ENCODE measurements at places on chromosomes 11 and 22.

- DNase-seq: no peak
These were observed 2.8 kb upstream of the UPK2 start for GRCh38 chr11:118953265-118953664.

- no peak for DNase-seq
These were observed 59.5 kb downstream of the SMIM38 start for GRCh38 chr11:69215216-69215615.

- no peak for DNase-seq
These were observed 54.3 kb upstream of the MYEOV start for GRCh38 chr11:69239641-69240040.

DNA sequence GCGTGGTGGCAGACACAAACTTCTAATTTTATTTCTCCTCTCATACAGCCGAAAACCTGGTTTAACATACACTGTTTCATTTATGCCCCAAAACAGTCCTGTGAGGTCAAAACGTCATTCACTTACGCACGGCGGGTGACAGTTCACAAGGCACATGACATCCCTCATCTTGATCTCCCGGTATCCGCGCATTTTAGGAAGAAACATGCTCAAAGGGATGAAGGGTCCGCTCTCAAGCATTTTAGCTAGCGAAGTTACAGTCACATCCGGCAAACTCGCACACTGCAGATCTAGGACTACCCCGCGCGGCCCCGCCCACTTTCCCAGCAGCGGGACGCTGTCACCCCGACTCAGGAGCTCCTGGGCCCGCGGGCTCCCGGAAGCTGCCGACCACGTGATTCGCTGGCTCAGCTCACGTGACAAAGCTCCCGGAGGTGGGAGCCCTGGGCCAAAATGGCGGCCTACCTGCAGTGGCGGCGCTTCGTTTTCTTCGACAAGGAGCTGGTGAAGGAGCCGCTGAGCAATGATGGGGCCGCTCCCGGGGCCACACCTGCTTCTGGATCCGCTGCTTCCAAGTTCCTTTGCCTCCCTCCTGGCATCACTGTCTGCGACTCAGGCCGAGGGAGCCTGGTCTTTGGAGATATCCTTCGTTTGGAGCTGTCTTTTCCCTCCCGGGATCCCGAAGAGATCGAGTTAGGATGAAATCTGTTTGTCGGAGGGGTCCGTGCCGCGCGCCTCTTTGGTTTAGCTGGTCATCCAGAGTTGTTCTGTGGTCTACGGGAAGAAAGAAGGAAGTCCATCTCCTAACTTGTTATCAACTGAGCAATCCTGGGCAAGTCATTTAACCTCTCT, at the start of gene VPS11:
Gene VPS11 (plus strand): TSS at position 448 of the 852 bp plus-strand sequence. CDS start 6 bp downstream, at position 454.
- DNase-seq: peak; percentile 97

DNA sequence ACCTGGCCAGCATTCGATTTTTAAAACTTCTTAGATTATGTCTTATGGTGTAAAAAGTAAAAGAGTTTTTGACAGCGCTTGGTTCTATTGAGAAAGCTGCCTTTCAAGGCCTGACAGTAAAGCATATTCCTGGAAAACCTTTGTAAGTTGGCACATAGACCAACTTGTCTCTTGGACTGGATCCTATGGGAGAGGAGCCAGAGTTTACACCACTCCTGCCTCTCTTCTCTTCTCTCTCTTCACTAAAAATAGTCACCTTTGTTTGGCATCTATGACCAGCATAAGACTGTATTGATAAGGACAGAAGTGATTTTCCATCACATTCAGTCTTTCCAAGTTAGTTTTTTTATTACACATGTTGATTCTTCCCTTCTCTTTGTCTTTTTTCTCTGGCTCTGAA, 33.7 kb downstream of the CSRP3 start:
- no peak for DNase-seq

DNA sequence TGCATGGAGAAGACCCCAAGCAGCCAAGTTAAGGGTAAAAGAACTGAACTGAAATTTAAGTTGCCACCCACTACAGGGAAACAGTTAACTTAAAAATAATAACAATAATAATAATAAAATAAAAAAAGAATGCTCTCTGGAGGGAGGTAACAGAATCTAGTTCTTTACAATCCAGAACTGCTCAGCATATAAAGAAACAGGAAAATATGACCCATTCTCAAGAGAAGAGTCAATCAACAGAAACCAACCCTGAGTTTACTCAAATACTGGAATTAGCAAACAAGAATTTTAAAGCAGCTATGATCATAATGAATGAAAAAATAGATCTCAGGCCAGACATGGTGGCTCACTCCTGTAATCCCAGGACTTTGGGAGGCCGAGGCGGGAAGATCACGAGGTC, 53.8 kb downstream of the DENND5A start:
- no peak for DNase-seq

- no peak for DNase-seq
These were observed 127.6 kb downstream of the MPPED2 start for GRCh38 chr11:30458541-30458940.

All from CD4-positive, alpha-beta T cell treated with Interleukin-10 for 1 hour (primary cell).